CD8-positive, alpha-beta memory T cell (primary cell): ENCODE measurements at places on chromosomes 12 and 14. TPM values are rescaled to one million over a fixed set of nuclear protein-coding genes. Genes with fewer than 3 reads are reported as not detected.

DNA sequence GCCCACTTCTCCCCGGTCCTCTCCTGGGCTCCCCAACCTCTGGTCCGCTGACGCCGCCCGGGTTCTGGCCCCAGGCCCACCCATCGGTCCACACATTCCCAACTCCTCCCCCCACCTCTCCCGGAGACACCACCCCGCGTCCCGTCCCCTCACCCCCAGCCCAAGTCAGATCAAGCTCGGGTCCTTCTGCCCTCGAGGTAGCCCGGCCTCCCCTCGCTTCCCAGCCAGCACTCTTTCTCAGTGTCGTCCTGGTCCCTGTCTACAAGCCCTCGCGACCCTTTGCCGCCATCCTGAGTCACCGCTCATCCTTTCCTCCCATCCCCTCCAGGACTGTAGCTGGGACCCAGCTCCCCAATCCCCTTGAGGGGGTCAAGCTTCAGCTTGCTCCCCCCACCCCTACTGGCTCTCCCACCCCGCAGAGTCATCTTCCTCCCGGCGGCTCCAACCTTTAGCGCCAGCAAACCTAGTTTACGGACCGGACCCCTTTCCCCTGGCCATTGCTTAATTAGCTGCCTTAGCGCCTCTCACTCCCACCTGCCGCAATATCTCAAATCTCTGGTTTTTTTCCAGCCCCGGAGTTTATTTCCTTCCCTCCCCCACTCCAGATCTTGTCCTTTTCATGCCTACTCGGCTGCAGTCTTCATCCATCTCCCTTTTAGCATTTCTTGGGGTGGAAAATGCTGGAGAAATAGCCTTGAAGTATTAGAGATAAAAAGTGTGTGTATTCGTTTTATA lies 1.1 kb downstream of the PPP4R4 start:
- no peak overlapping the region for H3K4me3 ChIP-seq
- H3K4me1 ChIP-seq: peaks cover 10% of the 10 kb centered on the region
- H3K27ac ChIP-seq: no peak overlapping the region
- DNase-seq: no peak

- H3K27ac ChIP-seq: no peak overlapping the region
- H3K4me3 ChIP-seq: no peak overlapping the region
- H3K27me3 ChIP-seq: no peaks in the 10 kb centered on the region
- DNase-seq: no peak
- no peaks in the 10 kb centered on the region for H3K4me1 ChIP-seq
These were observed 98.5 kb upstream of the PLEKHA5 start for GRCh38 chr12:19031032-19031431.

DNA sequence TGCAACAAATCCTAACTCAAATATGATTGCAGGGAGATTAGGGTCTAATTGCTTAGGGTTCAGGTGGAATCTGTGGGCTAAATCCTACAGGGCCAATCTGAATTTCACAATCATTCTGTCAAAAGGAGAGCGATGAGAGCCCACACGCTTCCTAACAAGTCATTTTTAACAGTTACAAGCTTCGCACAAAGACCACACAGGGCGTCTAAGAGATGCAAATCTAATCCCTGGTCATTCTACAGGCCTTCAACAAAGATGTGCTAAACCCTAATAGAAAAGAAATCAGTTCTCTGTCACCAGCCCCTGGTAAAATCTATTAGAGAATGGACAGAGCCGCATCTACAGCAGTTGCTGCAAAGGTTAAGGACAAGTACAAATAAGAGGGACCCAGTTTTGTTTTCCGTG lies 15.3 kb downstream of the NKX2-1 start:
- H3K27me3 ChIP-seq: peaks cover 17% of the 10 kb centered on the region
- H3K4me1 ChIP-seq: no peaks in the 10 kb centered on the region
- H3K36me3 ChIP-seq: no peaks in the 10 kb centered on the region

- H3K4me1 ChIP-seq: peaks cover 20% of the 10 kb centered on the region
- no peaks in the 10 kb centered on the region for H3K27me3 ChIP-seq
- no peak overlapping the region for H3K27ac ChIP-seq
- H3K4me3 ChIP-seq: no peak overlapping the region
These were observed 1141.3 kb downstream of the BCL11B start for GRCh38 chr14:98130691-98131090.

DNA sequence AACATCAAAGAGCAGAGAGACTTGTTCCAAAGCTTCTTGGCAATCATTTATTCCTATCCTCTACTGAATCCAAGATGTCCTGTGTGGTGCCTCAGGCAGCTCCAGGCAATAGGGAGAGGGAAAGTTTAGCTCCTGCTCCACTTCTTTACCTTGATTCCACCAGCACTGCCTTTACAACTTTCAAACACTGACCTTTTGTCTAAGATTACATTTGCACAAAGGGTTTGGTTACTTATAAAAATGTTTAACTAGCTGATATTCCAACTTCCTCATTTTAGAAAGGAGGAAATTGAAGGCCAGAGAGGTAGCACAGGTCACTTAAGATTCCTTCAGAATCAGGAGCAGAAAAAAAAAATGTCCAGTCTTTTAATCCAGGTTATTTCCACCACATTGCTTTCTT lies 192.7 kb downstream of the BTG1 start:
- no peaks in the 10 kb centered on the region for H3K27me3 ChIP-seq
- H3K4me1 ChIP-seq: peaks cover 10% of the 10 kb centered on the region

GRCh38 chr14:103973354-103973753 lies 31.0 kb upstream of the RD3L start:
- H3K27ac ChIP-seq: no peak overlapping the region
- H3K4me1 ChIP-seq: no peaks in the 10 kb centered on the region
- H3K4me3 ChIP-seq: no peak overlapping the region
- no peak for DNase-seq
- no peaks in the 10 kb centered on the region for H3K27me3 ChIP-seq
- H3K36me3 ChIP-seq: no peaks in the 10 kb centered on the region

- peaks cover 3% of the 10 kb centered on the region for H3K27me3 ChIP-seq
- H3K36me3 ChIP-seq: no peaks in the 10 kb centered on the region
- peaks cover 4% of the 10 kb centered on the region for H3K4me1 ChIP-seq
- H3K27ac ChIP-seq: no peak overlapping the region
- DNase-seq: no peak
These were observed 781 bp downstream of the NPAS3 start for GRCh38 chr14:32939254-32940065.

- no peaks in the 10 kb centered on the region for H3K4me1 ChIP-seq
- H3K27me3 ChIP-seq: no peaks in the 10 kb centered on the region
- no peak for DNase-seq
- no peak overlapping the region for H3K4me3 ChIP-seq
- H3K27ac ChIP-seq: no peak overlapping the region
- no peaks in the 10 kb centered on the region for H3K36me3 ChIP-seq
These were observed 28.4 kb upstream of the SFSWAP start for GRCh38 chr12:131682510-131682895.

- DNase-seq: no peak
- H3K36me3 ChIP-seq: no peaks in the 10 kb centered on the region
- H3K27me3 ChIP-seq: no peaks in the 10 kb centered on the region
- H3K4me1 ChIP-seq: peaks cover 18% of the 10 kb centered on the region
- no peak overlapping the region for H3K27ac ChIP-seq
These were observed 232.2 kb downstream of the PCNX1 start for GRCh38 chr14:71139294-71139946.

DNA sequence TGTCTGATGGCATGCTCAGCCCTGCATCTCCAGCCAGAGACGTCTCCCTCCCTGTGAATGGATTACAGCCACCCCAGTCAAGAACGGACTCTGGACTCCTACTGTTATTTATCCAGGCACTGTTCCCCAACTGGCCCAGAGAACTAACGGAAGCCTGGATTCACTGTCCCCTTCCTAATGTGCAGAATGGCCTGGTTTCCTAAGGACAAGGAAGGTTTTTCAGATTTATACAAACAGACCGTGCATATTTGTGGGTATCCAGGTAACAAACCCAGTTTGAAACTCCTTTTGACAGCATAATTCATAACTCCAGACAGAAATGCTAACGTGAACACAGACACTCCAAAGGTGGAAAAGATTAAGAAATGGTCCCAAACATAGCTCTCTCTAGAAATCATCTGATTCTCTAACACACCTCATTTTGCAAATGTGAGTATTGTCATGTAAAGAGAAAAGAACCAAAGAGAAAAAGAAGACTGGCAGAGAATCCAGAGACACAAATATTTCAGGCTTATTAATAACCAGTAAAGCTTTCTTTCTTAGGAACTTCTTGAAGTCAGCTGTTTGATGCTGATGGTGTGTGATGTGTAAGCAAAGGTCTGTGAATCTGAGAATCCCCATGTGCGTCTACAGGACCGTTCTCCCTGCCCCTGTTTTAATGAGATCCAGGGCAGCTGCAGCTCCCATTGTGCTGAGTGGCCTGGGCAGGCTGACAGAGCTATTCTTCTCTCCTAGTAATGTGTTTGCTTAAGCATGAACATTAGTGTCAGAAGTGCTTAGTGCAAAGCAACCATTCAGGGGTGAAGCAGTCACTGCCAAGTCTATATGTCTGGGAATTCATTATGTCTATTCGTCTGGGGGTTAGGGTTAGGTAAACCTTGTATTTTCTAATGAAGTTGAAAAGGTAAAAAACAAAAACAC lies 86.8 kb upstream of the HIF1A start:
- H3K4me3 ChIP-seq: no peak overlapping the region
- no peaks in the 10 kb centered on the region for H3K27me3 ChIP-seq
- H3K36me3 ChIP-seq: no peaks in the 10 kb centered on the region
- no peak for DNase-seq
- no peak overlapping the region for H3K27ac ChIP-seq

DNA sequence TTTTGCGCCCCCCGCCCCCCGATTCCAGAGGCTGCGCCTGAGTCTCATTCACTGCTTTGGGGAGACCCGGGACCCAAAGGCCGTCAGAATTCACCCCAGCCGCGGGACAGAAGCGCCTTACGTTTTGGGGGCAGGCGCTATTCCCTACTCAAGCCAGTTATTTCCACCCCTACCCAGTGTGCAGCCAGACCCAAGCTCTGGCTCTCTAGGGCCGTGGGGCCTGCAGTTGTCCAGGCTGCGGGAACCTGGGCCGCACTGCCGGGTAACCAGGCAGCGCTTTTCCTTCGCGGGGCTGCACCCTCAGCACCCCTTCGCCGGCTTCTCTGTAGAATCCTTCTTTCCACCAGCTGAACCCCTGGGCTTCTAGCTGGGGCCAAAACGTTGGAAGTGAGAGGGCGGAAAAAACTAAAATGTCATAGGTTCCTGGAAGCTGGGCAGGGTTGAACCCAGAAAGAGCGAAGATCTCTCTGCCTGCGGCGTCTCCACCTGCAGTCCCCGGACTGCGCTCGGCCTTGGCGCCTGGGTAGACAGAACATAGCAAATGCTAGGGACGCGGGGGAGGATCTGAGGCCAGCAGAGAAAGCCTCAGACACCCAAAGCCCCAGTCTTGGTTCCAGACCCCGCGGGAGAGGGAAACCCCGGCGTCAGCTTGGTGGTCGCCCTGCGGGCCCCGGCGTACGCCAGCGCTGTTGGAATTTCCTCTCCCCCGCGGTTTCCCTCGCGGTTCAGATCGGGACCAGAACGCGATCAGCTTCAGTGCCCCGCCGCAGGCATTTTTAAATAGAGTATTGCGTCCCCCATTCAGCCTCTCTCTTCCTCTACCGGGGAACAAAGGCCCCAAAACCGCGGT lies 18.3 kb downstream of the TBX3 start:
- H3K27me3 ChIP-seq: peaks cover 22% of the 10 kb centered on the region
- no peak overlapping the region for H3K27ac ChIP-seq
- H3K4me1 ChIP-seq: no peaks in the 10 kb centered on the region
- H3K36me3 ChIP-seq: no peaks in the 10 kb centered on the region
- H3K4me3 ChIP-seq: no peak overlapping the region

- H3K27me3 ChIP-seq: no peaks in the 10 kb centered on the region
- H3K4me1 ChIP-seq: no peaks in the 10 kb centered on the region
- no peak for DNase-seq
- H3K27ac ChIP-seq: no peak overlapping the region
- no peak overlapping the region for H3K4me3 ChIP-seq
- no peaks in the 10 kb centered on the region for H3K36me3 ChIP-seq
These were observed 162.7 kb upstream of the GSC start for GRCh38 chr14:94932589-94932988.

DNA sequence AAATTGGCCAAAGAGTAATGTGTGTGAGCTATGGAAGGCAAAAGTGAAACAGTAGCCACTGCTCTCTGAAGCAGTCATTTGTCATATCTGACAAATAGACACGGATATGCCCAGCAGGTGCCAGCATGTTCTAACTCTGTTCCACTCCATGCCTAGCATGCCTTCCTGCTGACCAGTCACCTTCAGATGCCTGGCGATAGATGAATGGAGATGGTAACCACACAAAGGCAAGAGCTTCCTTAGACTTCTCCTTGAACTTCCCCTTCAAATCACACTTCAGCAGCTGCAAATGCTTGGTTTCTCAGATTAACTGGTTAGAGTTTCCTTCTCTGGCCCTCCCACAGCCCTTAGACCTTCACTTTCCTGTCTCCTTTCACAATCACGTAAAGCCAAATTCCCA lies 429.9 kb downstream of the DAD1 start:
- H3K4me1 ChIP-seq: no peaks in the 10 kb centered on the region
- H3K4me3 ChIP-seq: no peak overlapping the region
- no peak for DNase-seq
- no peak overlapping the region for H3K27ac ChIP-seq

DNA sequence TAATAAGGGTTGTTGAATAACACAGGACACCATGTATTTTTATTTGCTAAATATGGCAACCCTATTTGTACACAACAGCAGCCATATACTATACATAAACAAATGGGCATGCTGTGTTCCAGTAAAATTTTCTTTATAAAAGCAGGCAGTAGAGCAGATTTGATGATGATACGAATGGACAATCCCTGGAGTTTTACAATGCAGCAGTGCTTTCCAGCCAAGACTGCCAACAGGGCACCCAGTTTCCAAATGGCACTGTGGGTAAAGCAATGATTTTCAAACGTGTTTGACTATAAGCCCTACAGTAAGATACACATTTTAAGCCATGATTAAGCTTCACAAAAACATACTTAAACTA lies 282.7 kb downstream of the NUAK1 start:
- H3K27ac ChIP-seq: no peak overlapping the region
- no peak for DNase-seq
- H3K27me3 ChIP-seq: no peaks in the 10 kb centered on the region
- no peaks in the 10 kb centered on the region for H3K36me3 ChIP-seq
- no peak overlapping the region for H3K4me3 ChIP-seq

The RPS6KA5 gene
- 17.7 TPM for total RNA-seq

The CAPZA3 gene
- not detected for total RNA-seq

The FOXN4 gene
- total RNA-seq: not detected

The GOLGA5 gene
- total RNA-seq: 17.4 TPM
